ENCODE measurements at places on chromosomes 1 and 21.

GRCh38 chr1:219576931-219577730, 35.8 kb downstream of the ZC3H11B start:
- DNase-seq, result no peak

DNA sequence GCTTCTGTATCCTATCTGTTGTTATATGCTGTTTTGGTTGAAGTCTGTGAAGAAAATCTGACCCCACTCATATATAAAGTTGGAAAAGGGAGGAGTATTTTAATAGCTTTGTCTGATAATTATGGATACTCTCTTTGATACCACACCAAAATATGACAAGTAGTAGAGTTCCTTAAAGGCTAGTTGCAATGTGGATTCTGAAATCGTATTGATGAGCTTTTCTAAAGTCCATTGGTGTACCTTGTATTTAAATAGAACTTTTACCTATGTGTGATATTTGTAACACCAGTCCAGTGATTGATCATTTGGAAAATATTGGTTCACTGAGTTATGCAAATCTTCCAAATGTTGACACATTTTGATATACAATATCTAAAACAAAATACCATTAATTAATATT, 7.7 kb downstream of the GAS5 start:
- DNase-seq, result no peak

DNA sequence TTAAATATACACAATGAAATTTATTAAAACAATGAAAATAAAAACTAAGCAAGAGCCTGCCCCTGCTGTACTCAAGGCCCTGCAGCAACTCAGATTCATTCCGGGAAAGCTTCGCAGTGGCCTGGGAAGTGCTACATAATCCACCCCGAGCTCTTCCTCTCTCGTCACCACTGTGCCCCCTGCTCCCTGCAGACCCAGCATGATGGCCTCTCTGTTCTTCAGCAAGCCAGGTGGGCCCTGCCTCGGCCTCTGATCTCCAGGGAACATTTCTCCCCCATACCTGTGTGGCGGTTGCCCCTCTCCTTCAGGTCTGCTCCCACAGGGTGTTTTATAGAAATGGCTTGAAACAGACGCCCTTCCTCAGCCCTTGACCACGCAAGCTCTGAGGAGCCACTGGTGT, 10.6 kb downstream of the RNF187 start:
- DNase-seq, result no peak

DNA sequence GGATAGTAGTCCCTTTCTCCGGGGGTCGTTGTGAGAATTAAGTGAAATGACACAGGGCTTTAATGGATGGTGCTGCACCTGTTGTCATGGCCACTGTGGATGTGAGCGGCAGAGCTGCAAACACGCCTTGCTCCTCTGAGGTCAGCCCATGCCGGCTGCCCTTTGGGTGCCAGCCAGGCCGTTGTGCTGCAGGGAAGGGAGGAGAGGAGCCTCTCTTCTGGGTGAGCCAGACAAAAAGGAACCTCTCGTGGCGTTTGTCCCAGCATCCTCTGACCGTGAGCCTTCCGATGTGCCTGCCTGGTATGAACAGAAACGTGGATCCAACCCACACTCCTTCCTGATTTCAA, 383.0 kb upstream of the VAMP3 start:
- no peak for DNase-seq

GRCh38 chr1:112995890-112996289, 39.9 kb upstream of the SLC16A1 start:
- DNase-seq, result no peak

GRCh38 chr1:43427941-43428340, 25.8 kb downstream of the HYI start:
- DNase-seq, result no peak

DNA sequence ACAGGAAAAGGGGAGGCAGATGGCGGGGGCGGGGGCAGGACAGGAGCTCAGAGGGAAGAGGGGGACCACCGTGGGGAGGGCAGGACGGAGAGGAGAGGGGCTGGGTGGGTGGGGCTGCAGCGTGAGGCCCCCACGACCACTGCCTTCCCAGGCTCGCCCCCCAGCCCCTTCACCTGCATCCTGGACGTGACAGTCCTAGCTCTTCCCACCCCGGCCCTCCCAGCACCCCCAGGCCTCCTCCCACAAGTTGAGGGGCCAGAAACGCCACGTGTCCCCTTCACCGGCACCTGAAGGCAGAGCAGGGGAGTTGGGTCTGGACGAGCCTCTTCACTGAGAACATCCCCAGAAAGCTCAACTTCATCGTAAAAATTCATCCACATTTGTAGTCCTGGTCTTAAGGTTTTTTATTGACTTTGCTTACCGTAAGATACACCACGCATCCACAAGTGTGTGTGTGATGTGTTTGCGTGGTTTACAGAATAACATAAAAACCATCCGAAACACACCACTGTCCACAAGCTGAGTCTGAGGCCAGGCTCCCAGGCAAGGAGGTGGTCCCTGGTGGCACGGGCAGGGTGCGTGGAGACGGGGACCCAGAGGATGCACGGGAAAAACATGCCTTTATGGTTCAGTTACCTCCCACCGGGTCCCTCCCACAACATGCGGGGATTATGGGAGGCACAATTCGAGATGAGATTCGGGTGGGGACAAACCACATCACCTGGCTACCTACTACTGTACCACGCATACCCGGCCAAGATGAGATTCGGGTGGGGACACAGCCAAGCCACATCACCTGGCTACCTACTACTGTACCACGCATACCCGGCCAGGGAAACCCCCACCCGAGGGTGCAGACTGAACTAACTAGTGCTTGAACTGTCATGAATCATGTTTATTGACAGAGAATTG, 13.9 kb upstream of the COL18A1 start:
- DNase-seq, result no peak
